Activated CD4-positive, alpha-beta T cell treated with anti-CD3 and anti-CD28 coated beads, Interleukin-2, Interleukin-6, amounts not matched to agents 100 ng/mL and 50 ng/mL, durations not matched to agents 16 hours and 8 hours (primary cell): ENCODE measurements at places on chromosomes 3 and 15.

DNA sequence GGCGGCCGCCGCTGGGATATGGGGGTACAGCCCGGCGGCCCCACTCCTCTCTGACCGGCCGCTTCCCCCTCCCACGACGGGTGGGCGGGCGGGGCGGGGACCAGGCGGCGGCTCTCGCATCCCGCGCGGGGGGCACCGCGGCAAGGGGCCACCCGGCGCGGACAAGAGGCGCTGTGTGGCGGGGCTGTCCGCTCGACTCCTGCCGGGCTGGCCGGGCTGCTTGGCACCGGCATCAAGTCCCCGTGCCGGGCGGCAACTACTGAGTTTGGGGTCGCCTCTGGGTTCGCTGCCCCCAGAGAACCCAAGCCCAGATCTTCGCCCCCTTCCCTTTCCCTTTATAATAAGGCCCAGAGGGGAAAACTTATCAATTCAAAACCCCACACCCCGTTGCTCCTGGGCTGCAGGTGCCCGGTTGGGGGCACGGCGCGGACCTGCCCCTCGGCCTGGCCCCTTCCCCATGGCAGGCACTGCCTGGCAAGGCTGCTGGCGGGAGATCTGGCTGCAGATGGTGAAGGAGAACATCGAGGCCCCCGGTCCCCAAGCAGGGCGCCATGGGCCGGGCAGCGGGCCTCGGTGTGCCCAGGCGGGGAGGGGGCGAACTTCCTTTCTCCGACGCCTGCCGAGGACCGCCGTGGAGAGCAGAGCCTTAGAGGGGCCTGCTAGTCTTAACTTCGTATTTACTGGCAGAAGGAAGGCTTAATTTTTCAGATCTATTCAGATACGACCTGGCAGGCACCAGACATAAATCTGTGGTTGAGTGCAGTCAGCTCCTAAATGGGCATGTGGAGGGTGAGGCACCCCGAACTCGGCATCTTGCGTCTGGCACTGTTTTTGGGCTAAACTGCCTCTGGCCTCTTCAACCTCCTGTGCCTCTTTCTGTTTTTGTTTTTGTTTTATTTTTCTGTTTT is 911 bp downstream of the APBA2 start:
- no peak for DNase-seq

DNA sequence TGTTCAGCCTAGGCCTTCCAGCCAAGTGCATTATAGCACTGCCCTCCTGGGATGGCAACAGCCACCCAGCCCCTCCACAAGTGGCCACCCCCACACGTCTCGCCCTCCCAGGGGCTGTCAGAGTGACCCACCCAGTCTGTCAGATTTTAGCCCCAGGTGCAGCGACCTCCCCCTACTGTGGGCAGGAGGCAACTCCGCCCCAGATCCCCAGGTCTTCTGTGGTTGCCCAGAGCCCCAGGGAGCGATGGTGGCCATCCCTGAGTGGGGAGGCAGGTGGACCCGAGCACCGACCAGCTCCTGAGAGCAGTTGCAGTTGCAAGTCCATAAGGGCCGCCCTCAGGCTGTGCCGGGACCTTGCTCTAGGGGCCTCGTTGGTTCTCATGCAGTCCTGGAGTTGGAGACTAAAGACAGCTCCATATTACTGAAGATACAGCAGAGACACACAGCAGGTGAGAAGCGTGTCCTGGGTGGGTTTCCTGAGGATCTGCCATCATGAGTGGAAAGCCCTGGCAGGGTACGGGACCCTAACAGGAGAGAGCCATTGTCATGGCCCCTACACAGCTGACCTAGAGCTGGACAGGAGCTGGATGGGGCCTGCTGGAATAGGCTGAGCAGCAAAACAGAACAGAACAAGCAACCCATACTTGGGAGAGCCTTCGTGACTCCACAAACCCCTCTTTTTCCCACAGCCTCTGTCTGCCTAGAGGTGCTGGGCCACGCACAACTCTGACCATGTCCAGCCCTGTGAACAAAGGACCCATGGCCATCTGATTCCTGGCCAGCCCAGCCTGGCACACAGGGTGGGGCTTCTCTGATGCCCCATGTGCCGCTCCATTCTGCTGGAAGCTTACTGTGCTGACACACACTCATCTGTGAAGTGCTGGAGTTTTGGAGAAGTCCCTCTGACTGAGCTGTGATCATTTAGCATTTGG is 110.3 kb upstream of the ALDH1A3 start:
- no peak for DNase-seq

DNA sequence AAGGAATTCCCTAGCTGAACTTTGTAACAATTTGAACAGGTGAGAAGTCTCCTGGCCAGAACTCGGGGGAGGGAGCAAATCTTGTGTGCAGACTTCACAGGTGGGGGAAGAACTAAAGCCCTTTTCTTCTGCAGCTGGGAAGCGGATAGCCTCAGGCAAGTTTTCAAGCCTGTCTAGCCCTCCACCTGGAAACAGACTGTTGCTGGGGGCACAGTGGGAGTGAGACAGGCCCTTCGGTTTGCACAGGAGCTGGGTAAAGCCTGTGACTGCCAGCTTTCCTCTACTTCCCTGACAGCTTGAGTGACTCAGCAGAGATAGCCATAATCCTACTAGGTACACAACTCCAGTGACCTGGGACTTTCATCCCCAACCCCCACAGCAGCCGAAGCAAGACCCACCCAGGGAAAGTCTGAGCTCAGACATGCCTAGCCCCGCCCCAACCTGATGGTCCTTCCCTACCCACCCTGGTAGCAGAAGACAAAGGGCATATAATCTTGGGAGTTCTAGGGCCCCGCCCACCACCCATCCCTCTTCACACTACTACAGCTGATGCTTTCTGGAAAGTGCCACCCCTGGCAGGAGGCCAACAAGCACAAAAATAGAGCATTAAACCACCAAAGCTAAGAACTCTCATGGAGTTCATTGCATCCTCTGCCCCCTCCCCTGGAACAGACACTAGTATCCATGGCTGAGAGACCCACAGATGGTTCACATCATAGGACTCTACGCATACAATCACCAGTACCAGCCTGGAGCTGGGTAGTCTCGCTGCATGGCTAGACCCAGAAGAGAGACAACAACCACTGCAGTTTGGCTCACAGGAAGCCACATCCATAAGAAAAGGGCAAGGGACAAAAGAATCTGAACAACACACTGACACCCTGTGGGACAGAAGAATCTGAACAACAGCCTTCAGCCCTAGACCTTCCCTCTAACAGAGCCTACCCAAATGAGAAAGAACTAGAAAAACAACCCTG is 479.0 kb downstream of the RAP2B start:
- no peak for DNase-seq

GRCh38 chr15:42903388-42904324 is 16.9 kb downstream of the TTBK2 start:
- DNase-seq, result no peak

DNA sequence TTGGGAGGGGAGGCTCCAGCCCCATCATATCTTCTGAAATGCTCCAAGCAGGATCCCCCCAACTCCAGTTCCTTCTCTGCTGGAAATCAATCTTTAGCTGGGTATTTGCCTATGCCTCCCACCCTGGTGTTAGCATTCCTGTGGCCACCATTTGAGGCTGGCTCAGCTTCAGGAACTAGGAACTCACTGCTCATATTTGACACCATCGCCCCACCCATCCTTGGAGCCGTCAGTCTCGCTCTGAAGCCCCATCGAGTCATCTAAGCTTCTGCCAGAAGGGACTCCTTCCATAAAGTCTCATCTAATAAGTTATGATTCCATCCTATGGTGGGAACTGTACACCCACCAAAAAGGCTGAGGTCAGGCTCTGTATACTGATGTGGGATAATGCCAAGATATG is 26.4 kb downstream of the PRKCD start:
- no peak for DNase-seq

DNA sequence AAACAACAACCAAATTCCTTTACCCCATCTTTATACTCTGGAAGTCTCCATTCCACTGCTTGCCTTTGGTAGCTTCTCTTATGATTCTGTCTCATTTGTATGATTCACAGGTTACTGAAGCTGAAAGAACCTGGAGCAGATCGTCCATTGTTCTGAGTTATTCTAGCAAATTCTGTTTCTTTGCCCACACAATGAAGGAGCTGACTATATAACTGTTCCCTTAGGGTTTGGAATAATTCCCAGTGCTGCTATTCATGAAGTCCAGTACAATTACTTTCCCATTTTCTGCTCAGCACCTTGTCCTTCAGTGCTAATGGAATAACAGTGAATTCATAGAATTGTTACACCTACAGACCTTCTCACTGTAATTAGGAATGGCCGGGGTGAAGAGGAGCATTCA is 167.8 kb downstream of the CHST2 start:
- DNase-seq, result no peak

- DNase-seq, result peak; percentile 49
Measured at GRCh38 chr3:9398700-9399336, 1.4 kb downstream of the SETD5 start.

- DNase-seq, result no peak
Measured at GRCh38 chr3:77256584-77257503, 216.9 kb downstream of the ROBO2 start.

- DNase-seq, result no peak
Measured at GRCh38 chr15:97759363-97759762, 201.1 kb upstream of the ARRDC4 start.

DNA sequence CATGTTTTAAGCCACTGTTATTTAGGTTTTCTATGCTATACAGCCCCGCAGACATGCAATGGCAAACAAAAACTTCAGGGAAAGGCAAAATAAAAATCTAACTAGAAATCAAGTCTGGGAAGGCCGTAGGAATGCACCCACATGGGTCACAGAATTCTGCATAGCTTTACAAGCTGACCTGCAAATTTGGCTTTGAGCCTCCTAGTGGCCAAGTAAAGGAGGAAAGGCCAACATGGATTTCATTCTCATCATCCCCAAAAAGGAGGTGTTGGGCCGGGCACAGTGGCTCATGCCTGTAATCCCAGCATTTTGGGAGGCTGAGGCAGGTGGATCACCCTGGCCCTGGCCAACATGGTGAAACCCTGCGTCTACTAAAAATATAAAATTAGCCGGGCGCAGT is 124.3 kb downstream of the FBLN2 start:
- DNase-seq, result no peak

- no peak for DNase-seq
Measured at GRCh38 chr3:126618021-126618420, 36.9 kb downstream of the TXNRD3 start.

- DNase-seq, result no peak
Measured at GRCh38 chr3:165549665-165550064, 287.6 kb downstream of the BCHE start.

DNA sequence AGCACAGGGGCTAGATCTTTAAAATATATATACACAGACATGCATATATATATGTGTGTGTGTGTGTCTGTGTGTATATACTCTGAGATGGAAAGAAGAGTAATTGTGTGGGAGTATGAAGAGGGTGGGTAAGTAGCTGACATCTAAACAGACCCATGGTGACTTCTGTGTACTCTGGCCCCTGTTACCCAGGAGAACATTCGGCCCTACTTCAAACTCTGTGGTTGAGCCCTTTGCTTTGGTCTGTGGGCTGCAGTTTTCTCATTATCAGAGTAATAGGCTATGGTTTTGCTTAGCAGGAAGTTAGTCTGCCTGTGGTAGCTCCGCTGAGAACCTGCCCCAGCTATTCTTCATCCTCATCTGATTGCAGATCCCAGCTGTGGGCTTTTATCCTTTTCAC is 141.4 kb downstream of the RBPMS2 start:
- DNase-seq, result peak; percentile 81

DNA sequence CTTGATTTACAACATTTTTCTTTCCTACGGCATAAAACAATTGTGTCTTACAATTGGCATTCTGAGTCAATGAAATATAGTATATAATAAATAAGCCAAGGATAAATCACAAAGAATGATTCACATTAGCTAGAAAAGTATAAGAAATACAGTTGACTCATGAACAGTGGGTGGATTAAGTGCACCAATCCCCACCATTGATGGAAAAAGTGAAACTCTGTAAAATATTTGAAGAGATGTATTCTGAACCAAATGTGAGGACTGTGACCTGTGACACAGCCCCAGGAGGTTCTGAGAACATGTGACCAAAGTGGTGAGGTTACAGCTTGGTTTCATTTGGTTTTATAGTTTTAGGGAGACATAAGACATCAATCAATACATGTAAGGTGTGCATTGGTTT is 227.5 kb downstream of the ALCAM start:
- DNase-seq, result no peak

GRCh38 chr15:67980773-67981685 is 73.1 kb upstream of the PIAS1 start:
- DNase-seq, result no peak

GRCh38 chr3:359672-360071 is 163.1 kb downstream of the CHL1 start:
- no peak for DNase-seq

DNA sequence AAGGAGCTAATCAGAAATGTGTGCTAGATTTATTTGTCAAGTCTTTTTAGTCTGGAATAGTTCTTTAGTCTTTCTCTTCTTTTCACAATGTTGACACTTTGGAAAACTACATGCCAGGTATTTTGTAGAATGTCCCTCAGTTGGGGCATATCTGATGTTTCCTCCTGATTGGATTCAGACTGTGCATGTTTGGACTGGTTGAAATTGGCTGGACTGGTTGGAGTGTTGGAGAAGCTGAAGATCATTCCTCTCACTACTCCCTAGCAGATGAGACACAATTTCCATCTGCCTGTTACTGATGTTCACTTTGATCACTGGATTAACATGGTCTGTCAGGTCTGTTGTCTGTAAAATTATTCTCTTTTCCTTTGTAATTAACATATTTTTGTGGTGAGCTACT is 3.7 kb downstream of the NME9 start:
- no peak for DNase-seq

- no peak for DNase-seq
Measured at GRCh38 chr15:62112616-62113593, 46.1 kb downstream of the C2CD4A start.

- DNase-seq, result no peak
Measured at GRCh38 chr3:25902586-25902985, 112.7 kb downstream of the OXSM start.

DNA sequence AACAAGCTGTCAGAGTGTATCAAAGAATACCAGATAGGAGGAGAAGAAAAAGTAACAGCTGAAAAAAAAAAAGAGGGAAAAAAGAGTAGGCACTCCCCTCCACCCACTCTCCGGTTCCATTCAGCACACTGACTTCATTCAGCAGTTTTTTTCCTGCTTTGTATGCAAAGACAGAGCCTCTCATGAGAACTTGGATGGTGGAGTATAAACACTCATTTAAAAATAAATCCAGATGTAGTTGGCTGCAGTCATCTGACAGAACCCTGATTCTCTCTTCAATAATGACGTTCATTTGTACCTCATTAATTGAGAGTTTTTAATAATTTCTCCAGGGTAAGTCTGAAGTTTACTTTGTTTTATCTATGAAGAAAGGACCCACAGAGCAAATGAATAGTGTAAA is 81.0 kb downstream of the TMEM108 start:
- DNase-seq, result no peak
